ENCODE measurements at places on chromosomes 5 and 9.

DNA sequence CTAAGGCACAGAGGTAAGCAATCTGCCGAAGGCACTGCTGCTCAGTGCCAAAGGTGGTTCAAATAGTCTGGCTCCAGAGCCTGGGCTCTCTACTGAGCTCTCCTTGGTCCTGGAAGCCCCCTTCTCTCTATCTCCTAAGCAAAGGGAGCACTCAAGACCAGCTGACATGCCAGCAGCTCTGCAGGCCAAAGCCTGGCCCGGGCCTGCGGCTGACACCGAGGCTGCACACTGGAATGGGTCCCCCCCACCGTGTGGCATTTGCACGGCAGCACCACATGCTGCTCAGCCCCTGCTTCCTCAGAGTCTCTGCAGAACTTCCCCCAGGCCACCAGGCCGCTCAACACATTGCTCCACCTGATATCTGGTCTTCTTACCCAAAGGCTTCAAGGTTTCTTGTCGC, 57.8 kb upstream of the GOLPH3 start:
- DNase-seq, result no peak

DNA sequence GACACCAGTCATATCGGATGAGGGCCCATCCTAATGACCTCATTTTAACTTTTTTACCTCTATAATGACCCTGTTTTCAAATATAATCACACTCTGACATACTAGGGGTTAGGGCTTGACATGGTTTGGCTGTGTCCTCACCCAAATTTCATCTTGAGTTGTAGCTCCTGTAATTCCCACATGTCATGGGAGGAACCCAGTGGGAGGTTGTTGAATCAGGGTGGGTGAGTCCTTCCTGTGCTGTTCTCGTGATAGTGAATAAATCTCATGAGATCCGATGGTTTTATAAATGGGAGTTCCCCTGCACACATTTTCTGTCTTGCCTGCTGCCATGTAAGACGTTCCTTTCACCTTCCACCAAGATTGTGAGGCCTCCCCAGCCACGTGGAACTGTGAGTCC, 71.8 kb downstream of the THBS4 start:
- no peak for DNase-seq

- DNase-seq, result no peak
These were observed 411.5 kb downstream of the NFIB start for GRCh38 chr9:13902286-13903066.

DNA sequence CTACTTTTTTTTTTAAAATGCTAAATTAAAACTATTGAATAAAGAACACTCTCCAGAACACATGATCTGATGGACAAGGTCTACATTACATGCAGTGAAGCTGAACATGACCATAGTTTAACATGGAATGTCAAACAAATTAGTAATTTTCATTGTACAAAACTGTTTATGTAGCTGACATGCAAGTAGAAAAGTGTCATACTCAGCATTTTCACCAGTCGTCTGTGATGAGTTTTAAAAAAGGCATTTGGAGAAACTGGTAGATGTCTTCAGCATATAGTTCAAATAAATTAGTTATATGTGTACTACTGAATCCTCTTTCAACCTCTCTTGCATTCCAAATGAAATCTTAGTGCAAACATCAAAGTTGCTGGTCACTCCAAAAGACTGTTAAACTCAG, 301.9 kb downstream of the FER start:
- DNase-seq, result no peak

GRCh38 chr5:33361781-33362180, 79.0 kb upstream of the TARS1 start:
- DNase-seq, result no peak

DNA sequence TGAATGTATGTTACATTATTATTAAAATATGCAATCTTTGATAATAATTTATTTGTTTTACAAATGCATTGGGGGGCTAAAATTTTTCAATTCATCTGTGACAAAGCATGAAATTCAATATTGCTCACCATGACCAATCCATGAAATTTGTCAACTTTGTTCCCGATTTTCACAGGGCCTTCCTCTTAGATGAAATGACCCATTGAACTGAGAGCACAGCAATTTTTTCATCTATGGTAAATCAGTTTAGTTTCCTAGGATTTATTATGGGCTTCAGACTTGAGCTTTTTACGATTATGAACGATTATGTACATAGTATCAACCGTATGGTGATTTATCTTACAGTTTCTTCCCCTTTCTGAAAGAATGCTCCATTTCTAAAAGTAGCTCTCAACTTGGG, 157.3 kb downstream of the KIAA0825 start:
- DNase-seq, result no peak

DNA sequence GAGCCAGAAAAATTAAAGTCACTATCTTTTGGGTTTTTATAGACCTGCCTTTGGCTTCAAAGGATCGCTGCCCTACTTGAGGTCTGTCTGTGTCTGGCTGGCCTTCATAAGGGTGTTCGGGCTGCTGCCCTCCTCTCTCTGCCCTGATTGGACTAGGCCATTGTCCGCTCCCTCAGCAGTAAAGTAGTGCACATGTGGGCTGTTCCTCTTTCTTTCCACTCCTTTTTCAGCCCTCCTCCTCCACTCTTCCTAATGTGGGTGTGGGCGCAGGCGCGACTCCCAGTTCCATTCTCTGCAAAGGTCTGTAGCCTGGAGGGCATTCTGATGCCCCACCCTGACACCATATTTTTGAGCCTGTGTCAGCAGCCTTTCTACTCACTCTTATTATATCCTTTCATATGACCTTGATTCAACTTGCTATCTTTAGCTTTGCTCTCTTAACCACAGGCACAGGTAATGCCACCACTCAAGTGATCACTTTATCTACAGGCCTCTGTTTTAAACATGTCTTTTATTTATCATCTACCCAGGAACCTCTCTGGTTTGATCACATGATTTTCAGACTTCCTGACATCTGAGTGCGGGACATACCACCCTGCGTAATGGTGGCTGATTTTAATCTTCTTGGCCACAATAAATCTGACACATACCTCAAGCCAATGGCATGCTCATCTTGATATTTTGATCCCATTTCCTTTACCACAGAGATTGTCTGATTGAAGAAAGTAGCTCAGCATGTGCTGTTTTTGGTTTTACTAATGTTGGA, 144.5 kb downstream of the AOPEP start:
- no peak for DNase-seq

All from GM06990 (cell line).